ENCODE measurements at places on chromosomes 12 and 14.

GRCh38 chr12:75892731-75893408, 138.7 kb downstream of the PHLDA1 start:
- DNase-seq, result no peak

DNA sequence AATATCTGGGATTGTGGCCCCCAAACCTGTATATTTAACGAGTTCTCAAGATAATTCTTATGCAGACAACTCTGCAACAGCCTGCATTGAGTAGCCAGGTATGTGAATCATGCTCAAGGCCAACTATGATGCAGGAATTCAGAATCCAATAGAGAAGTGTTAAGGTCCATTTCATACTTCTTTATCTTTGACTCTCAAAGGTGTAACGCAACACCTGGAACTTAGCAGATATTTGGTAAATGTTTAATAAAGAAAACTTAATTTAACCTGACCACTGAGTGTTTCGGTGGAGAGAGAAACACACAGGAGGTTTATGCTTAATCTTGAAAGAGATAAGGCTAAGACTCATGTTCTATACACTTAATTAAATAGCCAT, 156.5 kb upstream of the PLEKHG7 start:
- no peak for DNase-seq

DNA sequence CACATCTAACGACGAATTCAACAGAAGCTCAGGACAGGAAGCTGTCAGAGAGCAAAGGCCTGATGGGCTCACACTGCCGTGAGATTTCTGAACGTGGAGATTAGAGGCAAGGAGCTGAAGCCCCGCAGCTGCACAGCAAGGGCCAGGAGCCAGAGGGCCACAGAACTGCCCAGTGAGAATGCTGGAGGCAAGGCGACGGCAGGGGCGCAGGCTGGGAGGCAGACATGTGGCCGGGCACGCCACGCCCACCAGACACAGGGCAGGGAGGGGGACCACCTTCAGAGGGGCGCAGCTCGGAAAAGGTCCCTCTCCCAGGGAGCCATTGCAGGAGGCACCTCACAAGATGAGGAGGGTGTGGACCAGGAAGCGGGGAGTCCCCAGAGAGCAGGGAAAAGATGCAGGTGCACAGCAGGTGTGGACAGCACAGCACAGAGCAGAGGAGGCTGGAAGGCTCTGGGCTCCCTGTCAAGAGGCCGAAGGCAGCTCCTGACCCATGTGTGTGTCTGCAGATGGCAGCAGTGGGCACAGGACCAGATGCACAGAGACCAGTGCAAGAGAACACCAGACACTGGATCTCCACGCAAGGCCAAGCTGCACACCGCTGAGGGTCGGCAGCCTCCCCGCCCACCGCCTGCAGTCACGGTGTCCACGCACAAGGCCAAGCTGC, 23.0 kb downstream of the BTBD6 start:
- no peak for DNase-seq

GRCh38 chr12:5262450-5262849, 169.5 kb upstream of the NTF3 start:
- DNase-seq, result no peak

DNA sequence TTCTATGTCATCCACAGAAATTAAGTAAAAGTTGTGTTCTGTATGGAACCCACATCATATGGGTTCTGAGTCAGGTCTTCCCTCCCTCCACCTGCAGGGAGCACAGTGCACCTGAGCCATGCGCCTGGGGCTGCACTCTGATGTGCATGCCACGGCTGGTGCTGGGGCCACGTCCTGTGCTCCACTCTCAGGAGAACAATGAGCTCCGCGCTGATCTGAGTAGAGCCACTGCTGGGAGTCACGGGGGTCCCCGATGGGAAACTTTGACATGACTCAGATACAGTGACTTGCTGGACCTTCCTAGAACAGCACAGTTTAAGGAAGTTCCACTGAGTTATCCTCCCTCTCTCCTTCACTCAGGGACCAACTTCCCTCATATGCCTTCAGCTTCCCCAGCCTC, 683.4 kb downstream of the TMEM121 start:
- no peak for DNase-seq

GRCh38 chr14:91280129-91280528, 35.6 kb upstream of the GPR68 start:
- DNase-seq, result no peak

DNA sequence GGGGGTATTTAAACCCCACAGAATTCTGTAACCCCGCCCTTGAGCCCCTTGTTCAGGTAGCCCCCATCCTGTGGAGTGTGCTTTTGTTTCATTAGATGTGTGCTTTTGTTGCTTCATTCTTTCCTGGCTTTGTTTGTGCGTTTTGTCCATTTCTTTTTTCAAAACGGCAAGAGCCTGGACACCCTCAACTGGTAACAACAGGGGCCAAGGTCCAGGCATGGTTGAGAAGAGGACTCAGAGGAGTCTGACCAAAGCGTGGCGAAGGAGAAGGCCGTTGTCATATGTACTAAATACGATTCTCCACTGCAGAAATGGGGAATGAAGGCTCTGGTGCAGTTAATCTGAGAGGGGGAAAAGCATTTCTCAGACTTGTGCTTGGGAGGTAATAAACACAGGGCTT, 46.0 kb upstream of the GNPNAT1 start:
- no peak for DNase-seq

DNA sequence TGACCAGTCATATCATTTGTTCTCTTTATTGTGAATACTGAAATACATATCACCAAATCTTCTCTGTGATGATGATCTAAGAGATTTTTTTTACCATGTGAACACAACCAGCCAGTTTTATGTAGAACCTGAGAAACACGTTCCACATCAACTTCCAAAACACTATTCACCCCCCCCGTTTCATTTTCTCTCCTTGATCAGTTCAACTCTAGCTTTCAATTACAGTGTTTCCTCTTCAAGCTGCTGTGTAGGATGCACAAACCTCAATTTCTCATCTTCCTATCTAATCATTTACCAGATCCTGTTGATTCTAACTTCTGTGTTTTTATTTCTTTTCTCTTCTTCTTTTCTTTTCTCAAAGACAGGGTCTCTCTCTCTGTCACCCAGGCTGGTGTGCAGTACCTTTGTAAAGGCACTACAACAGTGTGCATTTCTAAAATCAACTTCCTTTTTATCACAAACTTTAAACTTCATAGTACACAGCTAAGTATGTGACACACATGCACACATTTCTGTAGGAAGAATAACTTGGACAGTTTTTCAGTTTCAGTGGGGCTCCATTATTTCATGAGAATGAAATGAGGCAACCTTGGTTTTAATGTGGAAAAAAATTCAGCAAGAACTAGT, 149.9 kb upstream of the FBXO33 start:
- DNase-seq, result no peak

- DNase-seq, result no peak
Observed at GRCh38 chr14:72553161-72553560, 340.7 kb downstream of the DPF3 start.

- no peak for DNase-seq
Observed at GRCh38 chr14:68474741-68475140, 318.1 kb downstream of the ZFP36L1 start.

DNA sequence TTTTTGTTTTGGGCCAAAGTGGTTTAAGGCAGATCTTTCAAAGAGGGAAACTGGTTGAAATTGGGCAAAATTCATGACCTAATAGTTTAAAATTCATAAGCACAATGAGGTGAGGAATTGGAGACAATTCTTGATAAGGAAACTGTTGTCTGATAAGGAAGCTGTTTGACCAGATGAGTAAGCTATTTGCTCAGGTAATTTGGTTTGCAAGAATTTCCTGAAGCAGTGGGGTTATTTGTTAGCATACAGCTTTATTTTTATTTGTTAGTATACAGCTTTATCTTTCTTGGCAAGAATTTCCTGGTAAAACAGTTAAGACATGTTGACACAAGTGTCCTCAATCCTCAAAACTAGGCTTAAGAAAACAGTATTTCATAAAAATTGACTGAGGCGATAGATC, 559.0 kb downstream of the GALC start:
- no peak for DNase-seq

- DNase-seq, result no peak
Observed at GRCh38 chr12:19242581-19242980, 113.0 kb downstream of the PLEKHA5 start.

DNA sequence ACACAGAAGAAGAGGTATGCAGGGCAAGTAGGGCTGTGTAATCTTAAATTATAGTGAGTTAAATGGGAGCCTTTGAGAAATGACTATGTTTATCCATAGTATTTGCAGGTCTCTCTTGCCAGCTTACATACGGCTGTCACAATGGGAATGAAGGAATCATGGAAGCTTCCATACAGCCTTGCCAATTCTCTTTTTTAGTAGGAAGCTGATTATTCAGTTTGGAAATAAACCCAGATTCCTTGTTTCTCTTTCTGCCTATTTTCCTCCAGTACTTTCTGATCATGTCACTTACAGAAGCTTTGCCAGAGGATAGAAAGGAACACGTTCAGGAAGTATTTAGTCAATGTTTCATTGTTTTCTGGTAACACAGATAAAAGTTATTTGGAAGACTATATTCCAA, 217.4 kb upstream of the DIO2 start:
- no peak for DNase-seq

- DNase-seq, result no peak
Observed at GRCh38 chr14:105426416-105427130, 6.9 kb downstream of the MTA1 start.

- DNase-seq, result no peak
Observed at GRCh38 chr12:73106296-73106695, 834.1 kb downstream of the TRHDE start.

DNA sequence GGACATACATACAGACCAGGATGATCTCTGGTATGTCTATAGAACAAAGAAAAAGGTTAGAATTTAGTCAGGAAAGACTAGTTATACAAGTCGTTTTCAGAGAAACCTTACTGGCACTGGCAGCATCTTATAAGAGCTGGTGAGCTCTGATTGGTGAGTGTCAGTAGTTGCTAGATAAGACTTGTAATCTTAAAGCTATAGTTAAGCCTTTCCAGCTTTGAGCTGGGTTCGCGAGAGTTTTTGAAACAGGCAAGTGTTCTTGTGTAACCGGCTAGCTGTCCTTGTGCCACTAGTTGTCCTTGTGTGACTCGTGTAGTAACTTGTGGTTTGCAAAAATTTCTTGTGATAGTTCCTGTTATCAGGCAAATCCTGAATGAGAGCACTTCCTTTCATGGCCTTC, 740.9 kb downstream of the GALC start:
- DNase-seq, result no peak

DNA sequence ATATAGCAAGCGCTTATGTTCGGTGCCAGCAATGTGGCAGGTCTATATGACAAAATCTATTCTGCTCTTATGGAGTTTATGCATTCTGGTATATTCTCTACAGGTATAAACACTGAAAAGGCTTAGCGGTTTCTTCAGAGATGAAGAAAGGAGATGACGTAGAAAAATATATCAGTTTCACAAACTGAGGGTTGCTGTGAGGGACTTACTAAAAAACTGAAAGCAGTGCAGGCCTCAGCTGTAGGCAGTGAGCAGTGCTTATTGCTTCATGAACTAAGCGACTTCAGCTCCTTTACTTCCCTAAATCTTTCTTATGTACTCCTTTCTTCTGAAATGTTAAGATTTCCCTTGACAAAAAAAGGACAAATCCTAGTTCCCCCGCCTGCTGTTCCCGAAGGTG, 4.5 kb downstream of the DDX47 start:
- DNase-seq, result no peak

All from stimulated activated CD4-positive, alpha-beta T cell treated with anti-CD3 and anti-CD28 coated beads, Interleukin-15, amount 100 ng/mL, for 48 hours (primary cell).